Right hindlimb (tissue), 1 donor: ENCODE measurements at places on chromosomes 11 and 22.

DNA sequence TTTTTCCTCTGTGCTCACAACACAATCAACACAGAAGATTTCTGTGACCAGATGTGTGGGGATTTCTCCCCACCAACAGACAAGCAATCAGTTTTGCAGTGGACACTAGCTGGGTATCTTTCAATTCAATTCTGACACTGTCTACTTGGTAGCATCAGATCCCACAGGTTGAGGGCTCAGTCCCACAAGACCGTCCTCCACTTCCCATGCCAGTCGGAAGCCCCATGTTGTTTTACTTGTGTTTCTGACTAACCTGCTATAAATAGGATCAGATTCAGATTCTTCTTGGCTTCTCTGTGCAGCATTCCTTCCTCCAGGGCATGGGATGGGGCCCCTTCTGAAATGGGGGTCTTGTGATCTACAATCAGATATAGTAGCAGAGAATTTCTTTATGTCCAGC, 19.6 kb downstream of the ACER3 start:
- DNase-seq: no peak

- DNase-seq: peak; percentile 1
Observed at GRCh38 chr22:17920992-17921650, 103.2 kb downstream of the MICAL3 start.

DNA sequence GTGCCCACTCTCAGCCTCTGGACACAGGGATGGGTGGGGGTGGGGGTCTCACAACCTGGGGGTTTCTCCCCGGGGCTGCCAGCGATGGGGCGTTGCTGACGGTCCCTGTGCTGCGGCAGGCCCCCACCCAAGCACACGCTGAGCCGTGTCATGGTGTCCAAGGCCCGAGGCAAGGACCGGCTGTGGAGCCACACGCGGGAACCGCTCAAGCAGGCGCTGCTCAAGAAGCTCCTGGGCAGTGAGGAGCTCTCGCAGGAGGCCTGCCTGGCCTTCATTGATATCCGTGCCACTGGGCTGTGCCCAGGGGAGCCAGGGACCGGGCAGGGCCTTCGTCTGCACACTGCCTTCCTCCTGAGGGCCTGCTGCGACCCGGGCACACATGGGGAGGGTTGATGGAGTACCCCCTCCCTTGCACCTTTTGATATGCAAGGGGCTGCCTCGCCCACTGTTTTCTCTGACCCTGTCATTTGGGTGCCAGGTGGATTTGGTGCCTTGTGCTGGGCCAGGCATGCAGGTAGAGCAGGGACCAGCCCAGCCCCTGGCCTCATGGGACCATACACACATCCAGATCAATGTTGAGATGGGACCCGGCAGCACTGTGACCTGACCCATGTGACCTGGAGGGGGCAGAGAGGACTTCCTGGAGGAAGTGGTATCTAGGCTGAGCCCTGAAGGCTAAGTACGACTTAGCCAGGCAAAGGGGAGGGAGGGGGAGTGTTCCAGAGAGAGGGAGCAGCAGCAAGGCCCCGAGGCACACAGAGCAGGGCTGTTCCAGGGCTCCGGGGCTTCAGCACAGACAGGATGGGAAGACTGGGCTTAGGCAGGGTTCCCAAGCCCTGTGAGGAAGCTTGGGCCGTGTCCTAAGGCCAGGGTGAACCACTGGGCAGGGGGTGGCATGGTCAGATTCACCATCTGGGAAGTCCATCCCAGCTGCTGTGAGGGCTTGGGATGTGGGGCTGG, 75.2 kb downstream of the MYO7A start:
- no peak for DNase-seq

DNA sequence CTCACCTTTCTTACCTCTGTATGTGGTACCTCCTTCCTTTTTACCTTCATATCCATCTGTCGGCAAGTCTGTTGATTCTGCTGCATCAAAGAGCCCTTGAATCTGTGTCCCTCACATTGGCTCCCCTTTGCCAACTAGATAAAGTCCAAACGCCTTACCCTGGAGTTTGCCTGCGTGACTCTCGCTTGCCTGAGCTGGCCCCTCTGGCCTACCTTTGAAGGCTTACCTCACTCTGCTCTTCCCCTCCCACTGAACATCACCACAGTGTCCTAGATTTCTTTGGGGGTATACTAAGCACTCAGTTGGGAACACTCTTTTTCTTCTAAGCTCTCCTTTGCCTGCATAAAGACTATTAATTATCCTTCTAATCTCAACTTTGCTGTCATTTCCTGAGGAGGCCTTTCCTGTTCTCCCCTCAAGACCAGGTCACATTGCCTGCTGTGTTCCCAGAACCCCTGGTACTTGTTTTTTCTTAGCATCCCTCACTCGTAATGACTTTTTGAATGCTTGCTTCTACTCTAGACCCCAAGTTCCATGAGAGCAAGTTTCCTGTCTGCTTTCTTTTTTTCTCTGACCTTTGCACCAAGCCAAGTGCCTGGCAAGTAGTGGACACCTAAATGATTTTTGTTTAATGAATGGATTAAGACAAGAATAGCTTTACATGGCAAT, 67.8 kb upstream of the ADORA2A start:
- DNase-seq: no peak

DNA sequence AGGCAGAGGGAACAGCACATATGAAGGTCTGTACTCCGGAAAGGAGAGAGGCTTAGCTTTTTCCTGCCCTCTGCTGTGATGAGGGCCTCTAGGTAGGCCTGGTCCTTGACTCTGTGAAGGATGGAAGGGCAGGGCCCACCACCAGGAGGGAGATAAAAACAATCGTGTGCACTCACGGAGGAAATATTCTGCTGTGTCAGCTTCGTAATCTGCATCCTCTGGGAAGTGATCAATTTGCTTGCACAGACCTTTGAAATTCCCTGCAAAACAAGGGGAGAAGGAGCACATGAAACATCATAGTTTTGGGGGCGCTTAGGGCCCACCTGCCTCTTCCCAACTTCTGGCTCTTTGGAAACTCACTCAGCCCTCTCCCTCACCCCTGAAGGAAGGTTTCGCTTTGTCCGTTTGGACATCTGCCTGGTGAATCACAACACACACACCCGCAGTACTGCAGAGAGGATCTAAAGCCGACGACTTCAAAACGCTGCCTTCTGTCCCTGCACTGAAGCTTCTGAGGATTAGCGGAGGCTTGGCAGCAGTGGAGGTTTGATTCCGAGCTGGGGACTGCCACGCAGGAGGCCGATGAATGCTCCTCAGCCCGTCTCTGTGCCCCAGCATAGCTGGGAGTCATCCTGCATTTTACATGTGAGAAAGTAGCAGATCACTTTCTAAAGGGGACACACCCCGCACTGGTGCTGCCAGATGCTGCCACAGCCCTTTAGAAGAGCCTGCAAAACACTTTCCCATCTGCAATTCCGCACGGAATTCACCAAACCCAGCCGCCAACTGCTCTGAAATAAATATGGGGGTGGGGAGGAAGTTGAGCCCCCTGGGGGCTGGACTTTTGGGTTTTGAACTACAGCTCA, 58.6 kb upstream of the EIF3D start:
- DNase-seq: no peak

GRCh38 chr22:17237038-17237668, 17.9 kb upstream of the ADA2 start:
- no peak for DNase-seq

GRCh38 chr11:113470233-113470632, 5.0 kb downstream of the DRD2 start:
- no peak for DNase-seq

- no peak for DNase-seq
Observed at GRCh38 chr11:124812876-124813275, 12.7 kb upstream of the MSANTD2 start.

- no peak for DNase-seq
Observed at GRCh38 chr22:49427941-49428340, 399.7 kb downstream of the BRD1 start.
